ENCODE measurements at places on chromosomes 1 and 21.

DNA sequence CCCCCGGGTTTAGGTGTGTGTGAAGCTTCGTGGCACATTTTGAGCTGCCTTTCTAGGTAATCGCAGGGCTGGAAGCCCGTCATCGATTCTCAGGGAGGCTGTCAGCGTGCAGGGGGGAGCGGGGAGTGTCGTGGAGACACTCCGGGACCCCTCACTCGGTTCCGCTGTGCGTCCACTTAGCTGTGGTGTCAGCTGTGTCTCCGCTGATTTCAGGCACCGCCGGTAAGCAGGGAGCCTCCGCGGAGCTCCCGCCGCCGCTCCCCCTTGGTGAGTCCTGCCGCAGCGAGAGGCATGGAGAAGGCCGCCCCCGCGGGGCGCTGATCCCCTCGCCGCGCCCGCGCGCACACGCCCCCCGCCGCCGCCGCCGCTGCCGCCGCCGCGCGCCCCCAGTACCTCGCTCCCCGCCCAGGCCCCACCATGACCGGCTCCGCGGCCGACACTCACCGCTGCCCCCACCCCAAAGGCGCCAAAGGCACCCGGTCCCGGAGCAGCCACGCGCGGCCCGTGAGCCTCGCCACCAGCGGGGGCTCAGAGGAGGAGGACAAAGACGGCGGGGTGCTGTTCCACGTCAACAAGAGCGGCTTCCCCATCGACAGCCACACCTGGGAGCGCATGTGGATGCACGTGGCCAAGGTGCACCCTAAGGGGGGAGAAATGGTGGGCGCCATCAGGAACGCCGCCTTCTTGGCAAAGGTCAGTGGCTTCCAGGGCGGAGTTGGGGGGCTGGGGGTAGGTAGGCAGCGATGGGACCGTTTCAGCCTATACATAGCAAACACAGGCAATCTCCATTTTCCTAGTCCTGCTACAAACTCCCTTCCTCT, 995 bp downstream of the VASH2 start:
- no peak for DNase-seq

GRCh38 chr21:14923468-14923867, 141.3 kb downstream of the NRIP1 start:
- DNase-seq = no peak

DNA sequence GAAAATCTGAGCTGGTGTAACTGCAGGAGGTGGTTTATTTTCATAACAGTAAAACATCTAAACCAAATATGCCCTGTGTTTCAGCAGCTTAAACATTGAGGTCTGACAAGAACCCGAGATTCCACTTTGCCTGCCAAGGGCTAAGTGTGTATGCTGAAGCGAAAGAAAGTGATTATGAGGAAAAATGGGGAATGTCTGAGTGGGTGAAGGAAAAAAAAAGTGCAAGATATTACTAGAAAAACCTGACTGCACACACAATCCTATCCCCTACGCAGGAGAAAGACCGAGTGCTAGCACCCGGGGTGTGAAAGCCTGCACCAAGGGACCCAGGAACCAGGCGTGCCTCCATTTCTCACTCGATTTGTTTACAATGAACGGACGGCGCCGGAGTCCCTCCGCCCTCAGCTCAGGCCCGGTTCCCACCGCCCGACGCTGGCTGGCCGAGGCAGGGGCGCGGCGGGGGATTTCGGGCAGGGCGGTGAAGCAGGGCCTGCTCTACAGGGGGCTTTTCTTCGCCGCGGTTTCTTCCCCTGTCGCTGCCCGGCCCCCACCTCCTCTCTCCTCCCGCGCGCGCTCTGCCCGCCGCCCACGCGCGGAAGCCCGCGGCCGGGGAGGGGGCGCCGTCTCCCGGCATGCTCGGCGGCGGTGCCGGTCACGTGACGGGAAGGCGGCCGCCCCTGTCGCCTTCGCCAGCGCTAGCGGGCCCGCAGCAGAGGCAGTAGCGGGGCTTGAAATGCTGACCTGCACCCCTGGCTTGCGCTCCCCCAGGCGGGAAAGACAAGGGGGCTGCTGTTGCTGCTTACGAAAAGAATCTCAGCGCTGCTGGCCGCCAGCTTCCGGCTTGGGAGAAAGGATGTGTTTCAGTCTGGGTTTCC, 35.9 kb downstream of the ITPKB start:
- DNase-seq = peak; percentile 64

- no peak for DNase-seq
These were observed 1.8 kb downstream of the HSF2BP start for GRCh38 chr21:43657355-43658087.

DNA sequence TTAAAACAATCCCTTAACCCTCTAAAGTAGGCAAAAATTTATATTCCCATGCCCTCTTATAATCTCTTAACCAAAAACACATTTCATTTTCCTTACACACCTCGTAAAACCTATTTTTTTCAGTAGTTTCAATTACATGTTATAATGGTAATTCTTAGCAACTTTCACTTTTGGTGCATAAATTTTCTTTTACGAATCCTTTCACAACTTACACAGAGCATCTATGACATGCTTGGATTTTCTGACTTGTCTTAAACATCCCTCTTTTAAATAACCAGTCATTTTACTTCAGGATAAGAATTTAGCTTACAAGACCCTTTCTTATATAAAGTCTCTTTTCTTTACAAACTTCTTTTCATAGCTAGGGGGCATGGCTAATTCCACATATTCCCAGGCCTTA, 8.9 kb upstream of the MRPL55 start:
- DNase-seq = no peak

All from stimulated activated CD8-positive, alpha-beta memory T cell treated with anti-CD3 and anti-CD28 coated beads, Interleukin-12 subunit alpha, Interleukin-12 subunit beta, amount 100 ng/mL, for 1 hour (primary cell).